Urothelium cell line (cell line): ENCODE measurements at places on chromosomes 6 and 20.

- no peak for DNase-seq
Observed at GRCh38 chr6:17352302-17352701, 41.1 kb upstream of the CAP2 start.

GRCh38 chr6:150844371-150844770 lies 21.1 kb upstream of the MTHFD1L start:
- DNase-seq = no peak

- peak; percentile 67 for DNase-seq
Observed at GRCh38 chr6:113995634-113996033, 24.7 kb upstream of the HDAC2 start.

DNA sequence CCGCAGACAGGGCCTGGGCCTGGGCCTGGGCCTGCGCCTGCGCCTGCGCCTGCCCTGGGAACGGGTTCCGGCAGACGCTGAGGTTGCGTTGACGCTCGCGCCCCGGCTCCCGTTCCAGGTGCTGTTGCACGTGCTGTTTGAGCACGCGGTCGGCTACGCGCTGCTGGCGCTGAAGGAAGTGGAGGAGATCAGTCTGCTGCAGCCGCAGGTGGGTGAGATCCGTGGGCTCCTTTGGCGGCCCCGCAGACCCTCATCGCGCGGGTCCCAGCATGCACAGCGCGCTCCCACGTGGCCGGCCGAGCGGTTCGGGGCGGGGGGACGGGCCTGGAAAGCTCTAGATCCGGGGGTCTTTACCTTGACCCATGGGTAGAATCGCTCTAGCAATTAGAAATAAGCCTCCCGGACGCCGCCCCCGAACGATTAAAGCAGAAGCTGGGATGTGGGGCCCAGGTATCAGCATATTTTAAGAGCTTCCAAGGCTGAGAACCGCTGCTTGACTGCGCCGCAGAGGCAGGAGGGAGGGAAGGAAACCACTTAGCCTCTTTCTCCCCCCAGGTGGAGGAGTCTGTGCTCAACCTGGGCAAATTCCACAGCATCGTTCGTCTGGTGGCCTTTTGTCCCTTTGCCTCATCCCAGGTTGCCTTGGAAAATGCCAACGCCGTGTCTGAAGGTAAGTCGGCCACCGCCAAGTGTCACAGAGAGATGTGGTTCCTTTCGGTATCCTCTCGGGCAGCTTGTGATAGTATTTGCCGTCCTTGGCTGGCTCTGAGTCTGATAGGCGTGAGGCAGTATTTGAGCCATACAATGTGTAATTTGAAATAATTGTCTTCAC lies 508 bp downstream of the NOP56 start:
- DNase-seq = peak; percentile 56

DNA sequence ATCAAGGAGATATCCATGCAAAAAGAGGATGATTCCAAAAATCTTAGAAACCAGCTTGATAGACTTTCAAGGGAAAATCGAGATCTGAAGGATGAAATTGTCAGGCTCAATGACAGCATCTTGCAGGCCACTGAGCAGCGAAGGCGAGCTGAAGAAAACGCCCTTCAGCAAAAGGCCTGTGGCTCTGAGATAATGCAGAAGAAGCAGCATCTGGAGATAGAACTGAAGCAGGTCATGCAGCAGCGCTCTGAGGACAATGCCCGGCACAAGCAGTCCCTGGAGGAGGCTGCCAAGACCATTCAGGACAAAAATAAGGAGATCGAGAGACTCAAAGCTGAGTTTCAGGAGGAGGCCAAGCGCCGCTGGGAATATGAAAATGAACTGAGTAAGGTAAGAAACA lies 10.1 kb upstream of the SNRNP48 start:
- no peak for DNase-seq

DNA sequence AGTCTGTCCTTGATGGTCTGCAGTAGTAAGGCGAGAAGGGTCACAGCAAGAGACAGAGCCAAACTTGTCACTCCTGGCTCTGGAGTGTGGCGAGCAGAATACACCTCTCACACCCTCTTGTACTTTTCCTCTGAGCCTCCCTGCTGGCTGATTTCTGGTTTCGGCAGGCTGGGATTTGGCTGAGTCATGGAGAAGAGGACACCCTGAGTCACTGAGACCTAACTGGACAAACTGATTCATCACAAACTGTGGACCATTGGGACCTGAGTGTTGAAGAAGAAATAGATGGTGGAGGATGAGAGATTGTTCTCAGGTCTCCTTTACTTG lies 101.7 kb downstream of the F13A1 start:
- DNase-seq = peak; percentile 31

GRCh38 chr20:39631557-39631956 lies 669.4 kb downstream of the DHX35 start:
- peak; percentile 64 for DNase-seq

DNA sequence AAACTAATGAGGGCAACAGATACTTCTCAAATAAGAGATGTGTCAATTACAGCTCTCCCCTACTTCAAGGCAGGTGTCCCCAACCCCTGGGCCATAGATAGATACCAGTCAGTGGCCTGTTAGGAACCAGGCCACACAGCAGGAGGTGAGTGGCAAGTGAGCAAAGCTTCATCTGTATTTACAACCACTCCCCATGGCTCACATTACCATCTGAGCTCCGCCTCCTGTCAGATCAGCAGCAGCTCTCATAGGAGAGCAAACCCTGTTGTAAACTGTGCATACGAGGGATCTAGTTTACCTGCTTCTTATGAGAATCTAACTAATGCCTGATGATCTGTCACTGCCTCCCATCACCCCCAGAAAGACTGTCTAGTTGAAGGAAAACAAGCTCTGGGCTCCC lies 422.1 kb downstream of the GJA1 start:
- DNase-seq = no peak

DNA sequence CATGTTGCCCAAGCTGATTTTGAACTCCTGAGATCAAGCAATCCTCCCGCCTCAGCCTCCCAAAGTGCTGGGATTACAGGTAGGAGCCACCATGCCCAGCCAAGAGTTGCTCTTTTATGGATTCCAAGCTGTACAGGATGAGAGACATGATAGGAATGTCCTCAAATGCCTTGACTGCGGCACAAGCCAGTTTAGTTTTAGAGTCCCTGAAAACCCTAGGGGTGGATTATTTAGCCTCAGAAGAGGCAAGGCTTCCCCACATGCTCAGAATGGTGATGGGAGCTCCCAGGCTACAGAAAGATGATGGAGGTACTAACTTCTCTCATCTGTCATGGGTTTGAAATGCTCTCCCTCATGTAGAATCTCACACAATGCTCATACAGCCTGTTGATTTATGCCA lies 280.5 kb upstream of the PRND start:
- no peak for DNase-seq

DNA sequence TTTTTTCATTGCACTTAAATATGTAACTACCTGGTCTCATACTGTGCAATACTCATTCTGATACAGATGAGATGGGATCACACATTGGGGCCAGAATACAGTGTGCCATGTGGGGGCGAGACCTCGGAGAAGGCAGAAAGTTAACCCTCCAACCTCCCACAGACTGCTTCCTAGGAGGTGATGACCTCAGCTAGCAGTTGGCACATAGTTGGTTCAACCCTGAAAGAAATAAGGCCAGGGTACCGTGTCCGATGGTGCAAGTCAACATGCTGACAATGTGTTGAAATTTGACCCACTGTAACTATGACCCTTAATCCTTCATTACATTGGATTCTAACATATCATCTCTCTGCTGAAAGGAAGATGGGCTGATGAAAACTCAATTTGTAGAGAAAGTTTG lies 61.9 kb downstream of the GJA10 start:
- no peak for DNase-seq

DNA sequence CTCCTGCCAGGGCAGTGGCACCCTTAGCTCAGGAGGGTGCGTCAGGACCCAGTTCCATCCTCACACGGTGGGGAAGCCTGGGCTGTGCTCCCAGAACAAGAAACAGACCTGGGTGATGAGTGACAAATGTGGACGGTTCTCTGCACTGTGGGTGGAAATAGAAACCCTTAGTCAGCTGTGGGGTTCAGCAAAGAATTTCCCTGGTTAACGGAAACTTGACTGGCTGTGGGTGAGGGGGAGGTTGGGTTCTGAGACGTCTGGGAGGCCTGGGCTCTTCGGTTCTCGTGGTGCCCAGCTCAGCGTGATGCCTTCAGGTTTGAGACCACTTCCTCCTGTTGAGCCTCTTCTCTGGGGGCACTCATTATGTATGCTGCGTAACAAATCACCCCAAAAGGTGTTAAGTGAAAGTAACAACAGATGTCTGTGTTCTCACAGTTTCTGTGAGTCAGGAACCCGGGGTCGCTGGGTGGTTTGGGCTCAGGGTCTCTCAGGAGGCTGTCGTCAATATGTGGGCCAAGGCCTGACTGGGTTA lies 53.1 kb upstream of the FAM83D start:
- no peak for DNase-seq
